Neural progenitor cell (in vitro differentiated cells): ENCODE measurements at places on chromosomes 2 and 18. TPM values are rescaled to one million over a fixed set of nuclear protein-coding genes. Genes with fewer than 3 reads are reported as not detected.

The PDCD1 gene
- not detected in 2 replicates for total RNA-seq

The C2orf66 gene
- 0.15 and 0.43 TPM in 2 replicates for total RNA-seq

The FRZB gene
- total RNA-seq, result 69.0 and 72.8 TPM in 2 replicates

The EVA1A gene
- total RNA-seq, result 2.8 and 3.6 TPM in 2 replicates

The KCNG2 gene
- 0.99 TPM in 1 of 2 replicates, not detected in the other for total RNA-seq

The MOGAT1 gene
- 0.62 and 2.0 TPM in 2 replicates for total RNA-seq

DNA sequence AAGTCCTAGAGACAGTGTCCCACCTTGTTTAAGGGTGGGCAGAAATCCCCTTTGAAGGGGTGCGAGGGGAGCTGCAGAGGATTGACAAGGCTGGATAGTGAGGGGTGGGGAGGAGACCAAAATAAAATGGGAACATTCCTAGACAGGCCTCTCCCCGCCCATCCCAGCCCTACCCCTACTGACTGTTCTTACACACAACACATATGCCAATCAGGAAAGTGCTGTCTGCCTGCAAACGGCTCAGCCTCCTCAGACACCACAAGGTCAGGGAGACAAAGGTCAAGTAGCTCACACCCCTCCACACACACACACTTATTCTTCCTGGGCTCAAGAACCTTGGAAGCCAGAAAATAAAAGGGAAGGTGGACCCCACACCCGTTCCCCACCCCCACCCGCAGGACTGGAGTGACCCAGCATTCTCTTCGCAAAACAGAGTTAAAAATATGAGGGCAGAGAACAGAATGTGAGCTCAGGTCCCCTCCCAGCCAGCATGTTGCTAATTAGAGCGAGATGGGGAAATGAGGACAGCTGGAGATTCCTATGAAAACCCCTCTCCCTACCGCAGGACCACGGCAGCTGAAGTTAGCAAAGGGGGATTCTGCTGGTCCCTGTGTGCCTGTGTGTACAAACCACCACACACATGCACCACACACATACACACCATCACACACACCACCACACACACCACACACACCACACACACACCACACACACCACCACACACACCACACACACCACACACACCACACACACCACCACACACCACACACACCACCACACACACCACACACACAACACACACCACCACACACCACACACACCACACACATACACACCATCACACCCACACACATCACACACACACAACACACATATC, 197.8 kb downstream of the TNS1 start:
- DNase-seq, result peak; percentile 25

DNA sequence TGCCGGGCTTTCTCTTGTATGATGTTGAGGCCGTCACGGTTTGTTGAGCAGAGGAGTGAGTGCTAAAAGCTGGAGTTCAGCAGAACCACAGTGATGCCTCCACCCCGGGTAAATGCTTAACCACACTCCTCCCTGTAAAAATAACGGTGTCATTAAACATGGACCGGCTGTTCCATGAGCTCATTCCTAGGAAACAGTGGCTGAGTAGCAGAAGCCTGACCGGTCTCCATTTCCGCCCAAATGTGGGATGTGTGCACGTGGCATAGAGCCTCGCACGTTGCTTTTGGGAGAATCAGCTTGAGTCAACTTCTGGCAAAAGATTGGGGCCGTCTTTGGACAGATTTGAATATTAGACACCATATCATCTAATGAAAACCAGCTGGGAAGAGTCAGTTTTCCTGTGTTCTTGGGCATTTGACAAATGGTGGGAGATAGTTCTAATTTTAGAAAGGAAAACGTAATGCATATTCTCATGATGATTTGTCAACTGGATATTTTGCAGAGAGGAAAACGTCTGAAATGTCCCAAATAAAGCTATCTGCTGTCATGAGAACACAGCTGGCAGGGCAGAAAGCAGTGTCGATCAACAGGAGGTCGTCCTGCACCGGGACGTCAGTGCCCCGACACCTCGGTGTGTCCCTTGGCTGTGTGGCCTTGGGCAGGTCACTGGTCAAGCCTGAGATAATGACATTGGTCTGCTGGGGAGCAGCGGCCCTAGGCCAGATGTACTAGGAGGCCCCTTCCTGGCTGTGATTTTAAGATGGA, 42.4 kb downstream of the LRRFIP1 start:
- no peak for DNase-seq

- no peak for DNase-seq
These were observed 103.8 kb downstream of the VWC2L start for GRCh38 chr2:214514704-214515103.

GRCh38 chr2:220451438-220451837, 824.0 kb downstream of the SLC4A3 start:
- no peak for DNase-seq

GRCh38 chr18:42654556-42654955, 460.9 kb downstream of the RIT2 start:
- DNase-seq, result no peak

DNA sequence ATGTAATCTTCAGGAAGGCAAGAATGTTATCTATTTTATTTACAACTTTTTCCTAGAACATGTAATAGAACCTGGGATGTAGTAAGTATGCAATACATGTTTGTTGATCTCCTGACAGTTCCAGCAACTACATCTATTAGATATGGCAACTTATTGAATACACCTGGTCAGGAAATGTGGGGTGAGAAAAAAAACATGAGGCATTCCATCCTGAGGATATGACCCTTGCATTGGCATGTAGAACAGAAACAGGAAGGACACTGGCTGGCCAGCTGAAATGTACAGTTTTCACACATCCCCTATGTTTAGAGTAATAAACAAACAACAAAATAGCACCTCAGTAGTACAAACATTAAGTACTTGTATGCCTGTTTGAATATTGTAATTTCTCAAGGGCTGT, 272.6 kb upstream of the NT5C1B start:
- no peak for DNase-seq

- DNase-seq, result no peak
These were observed 37.5 kb downstream of the DDX18 start for GRCh38 chr2:117851969-117852368.

DNA sequence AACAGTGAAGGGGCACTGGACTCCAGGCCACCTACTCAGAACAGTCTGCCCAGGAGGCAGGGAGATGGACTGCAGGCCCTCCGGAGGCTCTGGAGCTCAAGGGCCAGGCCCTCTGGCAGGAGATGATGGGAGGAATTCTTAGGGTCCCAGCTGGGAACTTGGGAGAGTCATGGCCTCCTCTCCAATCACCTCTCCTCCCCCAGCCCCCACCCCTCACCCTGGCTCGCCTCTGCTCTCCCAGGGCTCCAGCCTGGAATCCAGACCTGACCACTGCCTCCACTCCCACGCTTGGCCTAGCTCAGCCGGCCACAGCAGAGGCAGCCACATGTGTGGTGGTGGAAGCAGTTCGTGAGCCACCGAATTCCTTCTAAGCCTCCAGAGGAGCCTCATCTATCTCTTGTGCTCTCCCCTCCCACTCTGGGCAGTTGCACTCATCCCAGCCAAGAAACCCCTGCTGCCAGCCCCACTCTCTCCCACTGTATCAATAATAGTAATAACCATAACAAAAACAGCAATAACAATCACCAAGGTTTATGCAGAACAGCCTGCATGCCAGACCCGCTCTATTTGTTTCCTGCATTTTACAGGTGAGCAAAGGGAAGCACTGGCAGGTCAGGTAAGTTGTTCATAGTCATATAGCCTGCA, 67.4 kb downstream of the TNS1 start:
- DNase-seq, result no peak
